ENCODE measurements at places on chromosomes 13 and 19.

- DNase-seq: no peak
Measured at GRCh38 chr19:55091955-55092354, 16.3 kb downstream of the EPS8L1 start.

- no peak for DNase-seq
Measured at GRCh38 chr13:64020126-64020525, 2604.5 kb upstream of the PCDH20 start.

GRCh38 chr13:111295886-111296285, 24.6 kb upstream of the TEX29 start:
- no peak for DNase-seq

DNA sequence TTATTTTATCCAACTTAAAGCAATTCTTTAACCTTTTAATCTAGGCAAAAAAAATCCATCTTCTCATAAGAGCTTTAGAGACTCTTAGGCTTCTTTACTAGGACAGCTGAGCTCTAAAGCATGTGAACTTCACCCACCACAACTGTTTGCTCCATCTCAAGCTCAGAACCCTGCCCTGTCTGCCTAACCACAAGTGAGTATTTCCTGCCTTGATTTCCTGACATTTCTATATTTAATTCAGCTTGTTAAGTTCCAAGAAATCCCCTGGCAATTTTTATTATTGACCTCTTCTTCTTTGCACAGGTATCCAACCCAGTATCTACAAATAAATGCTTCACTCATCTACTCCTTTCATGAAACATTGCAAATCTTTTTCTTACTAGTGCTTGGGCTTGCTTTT, 21.1 kb upstream of the CEACAM21 start:
- no peak for DNase-seq

All from T47D (cell line).